Iris pigment epithelial cell (primary cell): ENCODE measurements at places on chromosomes 6 and 20.

- DNase-seq, result peak; percentile 33
Measured at GRCh38 chr6:154509421-154510143, 903 bp downstream of the CNKSR3 start.

GRCh38 chr20:9628141-9628540 lies 113.8 kb downstream of the LAMP5 start:
- DNase-seq, result peak; percentile 5

- DNase-seq, result no peak
Measured at GRCh38 chr6:40485795-40486194, 101.4 kb downstream of the LRFN2 start.

- peak; percentile 94 for DNase-seq
Measured at GRCh38 chr6:52512199-52512598, 64.7 kb downstream of the TRAM2 start.

DNA sequence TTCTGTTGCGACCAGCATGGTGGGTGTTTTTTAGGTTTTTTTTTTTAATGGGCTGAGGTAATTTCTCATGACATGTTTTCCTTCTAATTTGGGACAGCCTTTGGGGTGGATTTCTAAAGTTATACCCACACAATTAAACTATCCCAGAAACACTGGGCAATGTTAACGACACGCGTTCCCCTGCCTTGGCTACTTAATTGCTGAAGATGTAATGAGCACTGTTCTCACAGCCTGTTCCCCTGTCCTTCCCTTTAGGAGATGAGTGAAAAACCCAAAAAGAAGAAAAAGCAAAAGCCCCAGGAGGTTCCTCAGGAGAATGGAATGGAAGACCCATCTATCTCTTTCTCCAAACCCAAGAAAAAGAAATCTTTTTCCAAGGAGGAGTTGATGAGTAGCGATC lies 5.2 kb downstream of the NOP56 start:
- DNase-seq, result no peak

DNA sequence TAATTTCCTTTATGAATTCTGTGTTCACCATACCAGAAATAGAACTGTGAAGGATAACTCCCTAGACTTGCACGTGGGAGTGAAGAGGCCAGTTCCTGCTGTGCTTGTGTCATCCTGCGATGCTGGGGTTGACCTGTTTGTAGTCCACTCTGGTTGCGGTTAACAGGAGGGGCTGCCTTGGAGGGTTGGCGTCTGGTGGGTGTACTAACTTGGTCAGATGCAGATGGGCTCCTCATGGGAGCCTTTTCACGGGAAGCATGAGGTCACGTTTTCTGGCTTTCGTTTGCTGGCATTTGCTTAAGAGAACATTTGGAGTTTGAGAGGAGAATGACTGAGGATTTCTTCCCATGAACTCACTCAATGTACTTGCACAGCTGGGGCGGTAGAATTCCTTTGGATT lies 41.2 kb downstream of the IGF2R start:
- peak; percentile 54 for DNase-seq
